ENCODE measurements at places on chromosomes 13 and 19.

GRCh38 chr13:92802776-92803175, 423.8 kb upstream of the GPC6 start:
- DNase-seq = no peak

- DNase-seq = no peak
These were observed 10.8 kb downstream of the POU4F1 start for GRCh38 chr13:78592584-78592983.

DNA sequence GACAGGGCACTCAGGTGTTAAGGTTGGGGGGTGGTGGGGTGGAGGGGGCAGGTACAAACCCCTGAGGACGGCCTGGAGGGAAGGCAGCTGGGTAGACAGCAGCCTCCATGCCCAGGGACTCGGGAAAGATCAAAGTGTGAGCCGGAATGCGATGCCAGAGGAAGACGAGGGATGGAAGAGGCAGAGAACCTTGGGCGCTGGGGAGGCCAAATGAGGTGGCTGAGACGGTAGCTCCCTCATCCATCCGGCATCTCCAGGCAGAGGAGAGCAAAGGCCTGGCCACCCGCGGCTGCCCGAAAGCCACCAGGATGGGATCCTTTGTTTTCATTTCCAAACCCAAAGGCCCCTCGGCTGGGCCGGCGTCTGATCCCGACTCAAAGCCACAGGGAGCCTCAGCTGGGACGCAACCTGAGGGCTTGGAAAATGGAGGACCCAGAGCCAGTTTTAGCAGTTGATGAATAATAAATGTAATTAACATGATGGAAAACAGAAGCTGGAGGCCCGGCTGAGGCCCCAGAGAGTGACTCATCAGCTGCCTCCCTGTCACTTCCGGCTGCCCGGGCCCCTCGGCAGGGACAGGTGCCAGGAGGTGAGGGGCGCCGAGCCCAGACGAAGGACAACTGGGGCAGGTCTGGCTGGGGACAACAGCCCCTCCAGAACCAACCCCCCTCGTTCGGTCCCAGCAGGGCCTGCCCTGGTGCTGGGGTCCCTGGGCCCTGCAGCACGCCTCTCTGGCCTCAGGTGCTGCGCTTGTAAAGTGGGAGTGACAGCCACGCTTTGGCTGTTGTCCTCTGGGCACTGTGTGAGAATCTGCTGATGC, 61.6 kb downstream of the CEBPG start:
- DNase-seq = no peak

DNA sequence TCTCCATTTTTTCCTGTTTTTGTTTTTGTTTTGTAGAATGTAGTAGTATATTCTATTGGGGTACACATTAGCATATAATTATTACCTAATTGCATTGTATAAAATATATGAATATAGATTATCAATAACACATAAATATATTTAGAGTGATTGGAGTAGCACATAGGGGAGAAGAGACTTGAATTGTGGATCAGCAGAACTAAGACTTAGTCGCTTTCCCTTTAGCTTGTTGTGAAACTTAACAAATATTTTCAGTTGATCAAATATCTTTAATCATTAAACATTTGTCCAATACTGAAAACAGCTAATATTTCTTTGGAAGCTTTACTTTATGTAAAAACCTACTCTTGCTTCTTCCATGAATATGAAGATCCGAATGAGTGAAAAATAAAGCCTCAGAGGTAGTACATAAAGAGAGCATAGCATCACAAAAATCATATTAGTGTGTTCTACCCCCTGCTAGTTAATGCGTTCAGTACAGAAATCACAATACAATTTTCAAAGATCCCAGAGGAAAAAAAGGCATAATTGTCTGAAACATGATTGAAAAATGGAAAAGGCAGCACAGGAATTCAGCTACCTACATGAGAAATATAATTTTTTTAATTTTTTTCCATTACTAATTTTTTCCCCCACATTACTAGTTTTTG, 1348.0 kb upstream of the PRR20A start:
- no peak for DNase-seq

- no peak for DNase-seq
These were observed 5.3 kb upstream of the DOCK9 start for GRCh38 chr13:98983182-98983581.

GRCh38 chr19:3096902-3097326, 2.8 kb downstream of the GNA11 start:
- no peak for DNase-seq

DNA sequence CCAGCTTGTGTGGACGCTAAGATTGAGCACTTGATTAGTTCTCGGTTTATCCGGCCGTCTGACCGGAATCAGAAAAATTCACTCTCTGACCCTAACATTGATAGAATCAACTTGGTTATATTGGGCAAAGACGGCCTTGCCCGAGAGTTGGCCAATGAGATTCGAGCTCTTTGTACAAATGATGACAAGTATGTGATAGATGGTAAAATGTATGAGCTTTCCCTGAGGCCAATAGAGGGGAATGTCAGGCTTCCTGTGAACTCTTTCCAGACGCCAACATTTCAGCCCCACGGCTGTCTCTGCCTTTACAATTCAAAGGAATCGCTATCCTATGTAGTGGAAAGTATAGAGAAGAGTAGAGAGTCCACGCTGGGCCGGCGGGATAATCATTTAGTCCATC, 59.6 kb downstream of the ARHGAP35 start:
- DNase-seq = no peak

DNA sequence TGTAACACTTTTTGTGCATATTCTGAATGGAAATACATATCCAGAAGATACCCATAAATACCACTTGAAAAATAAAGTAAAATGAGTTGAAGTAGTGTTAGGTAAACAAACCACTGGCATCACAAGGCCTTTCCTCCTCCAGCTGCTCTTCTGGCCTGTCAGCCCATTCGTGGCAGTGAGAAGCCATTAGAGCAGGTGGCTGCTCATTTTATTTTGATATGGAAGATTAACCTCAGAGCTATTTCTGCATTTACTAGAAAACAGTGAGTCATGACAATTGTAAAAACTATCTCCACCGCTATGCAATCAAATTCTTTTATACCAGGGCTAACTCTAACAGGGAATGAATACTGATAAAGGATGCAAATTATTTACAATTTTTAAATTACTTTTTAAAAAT, 2898.1 kb downstream of the PCDH9 start:
- no peak for DNase-seq

DNA sequence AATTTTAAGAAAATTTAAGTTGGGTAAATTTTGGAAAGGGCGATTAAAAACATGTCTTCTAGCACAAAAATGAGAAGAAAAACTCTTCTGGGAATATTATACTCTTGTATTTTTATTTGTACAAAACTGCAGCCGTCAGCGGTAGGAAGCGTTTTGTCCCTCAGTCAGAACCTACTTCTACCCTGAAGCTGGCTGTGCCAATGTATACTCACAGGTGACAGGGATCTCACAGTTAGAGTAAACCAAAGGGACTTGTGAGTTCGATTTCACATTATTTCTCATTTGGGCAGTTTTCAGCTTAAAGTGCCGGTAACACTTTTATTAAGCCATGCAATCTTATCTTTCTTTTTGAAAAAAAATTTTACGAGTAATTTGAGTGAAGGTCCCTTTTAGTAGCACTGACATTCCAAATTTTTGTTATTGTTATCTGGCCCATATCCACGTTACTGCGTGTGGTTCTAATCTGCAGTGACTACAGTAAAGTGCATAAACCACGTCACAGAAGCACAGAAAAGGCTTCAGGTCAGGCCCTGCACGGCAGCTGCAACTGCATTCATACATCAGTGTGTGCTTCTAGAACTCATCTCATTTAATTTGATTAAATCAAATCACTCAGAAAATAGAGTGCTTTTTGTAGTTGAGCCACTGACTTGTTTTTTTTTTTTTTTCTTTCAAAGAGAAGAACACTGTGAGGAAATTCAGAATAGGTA, 387.3 kb downstream of the LIG4 start:
- no peak for DNase-seq

DNA sequence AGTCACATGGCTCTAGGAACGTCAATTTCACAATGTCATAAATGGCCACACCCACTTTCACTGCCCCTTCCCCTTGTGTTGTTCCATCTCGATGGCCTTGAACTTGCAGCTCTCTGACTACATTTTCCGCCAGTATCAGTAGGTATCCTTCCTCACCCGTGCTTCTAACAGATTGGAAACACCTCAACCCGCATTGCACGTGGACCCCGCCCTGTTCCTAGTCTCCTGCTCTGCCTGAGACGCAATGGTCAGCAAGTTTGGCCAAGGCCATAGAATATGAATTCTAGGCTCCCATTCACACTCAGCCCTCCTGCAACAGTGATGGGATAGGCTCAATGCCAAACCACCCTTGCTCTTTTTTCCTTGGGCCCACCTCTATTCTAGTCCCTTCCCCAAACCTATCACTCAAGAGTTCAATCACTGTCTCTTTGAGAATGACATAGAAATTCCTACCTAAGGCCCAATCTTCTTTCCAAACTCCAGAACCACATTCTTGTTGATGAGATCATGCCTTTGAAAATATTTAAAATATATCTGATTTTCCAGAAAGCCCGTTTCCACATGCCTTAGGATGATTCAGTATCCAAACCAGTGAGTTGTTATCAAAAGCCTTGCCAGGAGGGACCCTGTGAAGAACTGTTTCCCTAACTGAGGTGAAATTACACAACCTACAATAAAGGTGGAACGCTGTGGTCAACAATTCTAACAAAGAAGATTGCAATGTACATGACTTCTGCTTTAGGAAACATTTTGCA, 334.6 kb downstream of the MYO16 start:
- DNase-seq = no peak

GRCh38 chr13:40490086-40490758, 176.2 kb downstream of the FOXO1 start:
- DNase-seq = no peak

- DNase-seq = no peak
These were observed 281.6 kb downstream of the ZNF536 start for GRCh38 chr19:30653646-30654386.

DNA sequence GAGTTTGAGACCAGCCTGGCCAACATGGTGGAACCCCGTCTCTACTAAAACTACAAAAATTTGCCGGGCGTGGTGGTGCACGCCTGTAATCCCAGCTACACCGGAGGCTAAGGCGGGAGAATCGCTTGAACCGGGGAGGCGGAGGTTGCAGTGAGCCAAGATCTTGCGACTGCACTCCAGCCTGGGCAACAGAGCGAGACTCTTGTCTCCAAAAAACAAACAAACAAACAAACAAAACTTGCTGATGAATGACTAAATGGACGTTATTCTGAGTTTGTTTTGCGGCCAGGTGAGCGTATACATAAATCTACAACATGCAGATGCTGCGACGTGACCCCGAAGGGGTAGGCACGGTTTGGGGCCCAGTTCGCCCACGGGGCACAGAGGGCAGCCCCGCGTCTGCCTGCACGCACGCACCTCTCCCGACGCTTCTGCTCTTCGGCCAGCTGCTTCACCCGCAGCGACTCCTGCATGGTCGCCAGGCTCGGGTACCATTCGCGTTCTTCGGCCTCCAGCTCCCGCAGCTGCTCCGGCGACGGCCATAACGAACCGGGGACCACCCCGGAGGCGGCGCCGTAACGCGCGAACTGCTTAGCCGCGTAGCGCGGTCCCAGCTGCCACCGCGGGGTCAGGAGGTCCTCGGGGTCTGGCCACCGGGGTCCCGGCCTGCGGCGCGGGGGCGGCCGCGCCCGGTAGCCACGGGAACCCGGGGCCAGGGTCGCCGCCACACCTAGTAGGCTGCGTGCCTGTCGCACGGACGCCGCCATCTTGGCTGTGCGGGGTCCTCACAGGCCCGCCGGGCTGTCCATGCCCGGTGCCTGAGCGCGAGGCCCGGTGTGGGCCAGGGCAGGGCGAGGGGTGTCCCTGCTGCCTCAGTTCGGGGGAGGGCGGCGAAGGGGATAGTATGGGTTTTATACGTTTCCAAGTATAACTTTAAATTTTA, at the start of gene GADD45GIP1:
Gene GADD45GIP1 (minus strand): TSS at position 778 of the 943 bp plus-strand sequence. CDS start 11 bp downstream, at position 767.
- DNase-seq = peak; percentile 60

- no peak for DNase-seq
These were observed 392 bp upstream of the ARHGAP33 start for GRCh38 chr19:35775046-35775297.

DNA sequence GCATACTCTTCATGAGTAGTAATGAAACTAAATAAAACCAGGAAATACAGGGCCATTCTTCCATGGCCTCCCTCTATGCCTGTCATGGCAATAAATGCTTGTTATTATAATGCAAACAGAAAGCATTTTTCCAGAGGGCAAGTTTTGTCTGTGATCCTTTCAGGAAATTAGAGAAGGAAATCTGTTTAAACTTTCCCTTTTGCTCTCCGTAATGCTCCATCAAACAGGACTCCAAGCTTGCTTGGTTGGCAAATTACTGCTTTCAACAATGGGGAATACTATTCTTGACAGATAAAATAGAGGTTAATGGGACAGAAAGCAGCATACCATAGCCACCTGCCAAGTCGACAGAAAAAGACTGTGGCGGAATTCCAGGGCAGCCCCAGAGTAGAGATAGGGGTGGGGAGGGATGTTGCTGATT, 252.5 kb downstream of the LHFPL6 start:
- no peak for DNase-seq

DNA sequence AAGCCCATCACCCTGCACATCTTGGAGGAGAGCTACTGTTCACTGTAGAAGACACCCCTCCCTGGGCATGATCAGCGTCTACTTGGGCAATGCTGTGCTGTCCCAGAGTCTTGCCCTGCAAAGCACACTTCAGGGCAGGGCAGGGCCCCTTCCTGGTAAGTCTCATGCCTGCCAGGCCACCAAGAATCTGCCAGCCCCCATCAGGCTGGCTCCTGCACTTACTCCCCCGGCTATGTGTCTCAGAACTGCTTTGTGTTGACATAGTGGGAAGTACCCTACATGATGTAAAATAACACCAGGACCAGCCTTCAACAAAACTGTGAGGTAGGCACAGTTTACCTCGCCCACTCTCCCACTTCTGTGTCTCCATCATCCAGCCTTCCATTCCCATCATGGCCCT, 27.8 kb upstream of the ATP12A start:
- DNase-seq = no peak

DNA sequence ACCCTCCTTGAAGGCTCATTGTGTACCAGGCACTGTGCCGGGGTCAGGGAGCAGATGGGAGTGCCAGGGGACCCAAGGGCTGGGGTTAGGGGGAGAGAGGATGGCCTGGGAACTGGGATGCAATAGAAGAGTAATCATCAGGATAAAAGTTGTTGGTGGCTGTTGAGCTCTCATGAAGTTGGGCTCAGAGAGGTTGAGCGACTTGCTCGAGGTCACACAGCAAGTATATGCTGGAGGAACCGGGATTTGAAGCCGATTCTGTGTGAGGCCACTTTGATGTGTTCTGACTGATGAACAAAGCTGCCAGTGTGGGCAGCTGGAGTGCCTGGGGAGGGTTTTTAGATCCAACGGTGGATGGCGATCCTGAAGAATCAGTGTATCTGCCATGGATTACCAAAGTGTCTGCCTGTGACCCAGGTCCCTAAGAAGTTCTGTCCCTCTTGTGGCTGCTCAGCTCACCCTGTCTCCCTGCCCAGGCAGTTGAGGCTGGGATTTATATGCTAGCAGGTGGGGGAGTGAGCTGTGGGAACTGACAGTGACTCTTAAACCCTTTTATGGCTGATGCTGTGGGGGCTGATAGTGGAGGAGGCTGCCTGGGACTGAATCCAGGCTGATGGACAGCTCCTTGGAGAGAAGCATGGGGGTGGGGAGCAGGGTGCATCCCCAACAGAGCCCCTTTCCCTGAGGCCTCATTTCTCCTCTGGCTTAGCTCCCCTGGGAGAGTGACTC, 8.3 kb downstream of the ARHGEF18 start:
- DNase-seq = no peak
